Thymus (tissue), 14 donors: ENCODE measurements at places on chromosomes 4 and X. TPM values are rescaled to one million over a fixed set of nuclear protein-coding genes. Genes with fewer than 3 reads are reported as not detected.

HUWE1 gene
- 35.7 TPM for total RNA-seq

GPR50 gene
- total RNA-seq: not detected

BST1 gene
- 4.1 TPM for total RNA-seq

KCNE5 gene
- total RNA-seq: 10.3 TPM

MGARP gene
- 0.19 TPM for total RNA-seq

TDO2 gene
- 0.66 TPM for total RNA-seq

ERCC6L gene
- total RNA-seq: 5.5 TPM

PNMA5 gene
- not detected for total RNA-seq

SPANXN3 gene
- total RNA-seq: not detected

ADGRL3 gene
- total RNA-seq: 2.0 TPM

SERPINA7 gene
- total RNA-seq: 0.05 TPM

CXCL1 gene
- 0.57 TPM for total RNA-seq

FGF5 gene
- total RNA-seq: under 0.01 TPM

RTL9 gene
- total RNA-seq: 0.09 TPM

RAB33A gene
- total RNA-seq: 9.9 TPM

SSX2 gene
- not detected for total RNA-seq

WWC2 gene
- 1.5 TPM for total RNA-seq

TLR3 gene
- total RNA-seq: 2.6 TPM

TRPC3 gene
- total RNA-seq: 0.24 TPM

ARAP2 gene
- 67.0 TPM for total RNA-seq
